Smooth muscle cell of the umbilical artery (primary cell): ENCODE measurements at places on chromosomes 5 and 9. TPM values are rescaled to one million over a fixed set of nuclear protein-coding genes. Genes with fewer than 3 reads are reported as not detected.

ADAMTS6 gene
- total RNA-seq, result 86.5 and 141 TPM in 2 replicates

MAST4 gene
- 9.8 and 13.1 TPM in 2 replicates for total RNA-seq

PCDHB12 gene
- 0.05 and 0.30 TPM in 2 replicates for total RNA-seq

SPINK4 gene
- not detected in 2 replicates for total RNA-seq

SCGB3A2 gene
- not detected in 2 replicates for total RNA-seq

IL9 gene
- not detected in 2 replicates for total RNA-seq

CEL gene
- 0.30 and 0.46 TPM in 2 replicates for total RNA-seq

DOK3 gene
- total RNA-seq, result 3.3 and 8.4 TPM in 2 replicates

IL13 gene
- not detected in 2 replicates for total RNA-seq

DBH gene
- total RNA-seq, result not detected in 2 replicates

TAS2R1 gene
- not detected in 2 replicates for total RNA-seq

CBY3 gene
- 0.23 TPM in 1 of 2 replicates, not detected in the other for total RNA-seq

HRH2 gene
- total RNA-seq, result not detected in 2 replicates
